ENCODE measurements at places on chromosomes 1 and 21.

GRCh38 chr1:204341380-204341779 lies 18.3 kb downstream of the PLEKHA6 start:
- DNase-seq = no peak

DNA sequence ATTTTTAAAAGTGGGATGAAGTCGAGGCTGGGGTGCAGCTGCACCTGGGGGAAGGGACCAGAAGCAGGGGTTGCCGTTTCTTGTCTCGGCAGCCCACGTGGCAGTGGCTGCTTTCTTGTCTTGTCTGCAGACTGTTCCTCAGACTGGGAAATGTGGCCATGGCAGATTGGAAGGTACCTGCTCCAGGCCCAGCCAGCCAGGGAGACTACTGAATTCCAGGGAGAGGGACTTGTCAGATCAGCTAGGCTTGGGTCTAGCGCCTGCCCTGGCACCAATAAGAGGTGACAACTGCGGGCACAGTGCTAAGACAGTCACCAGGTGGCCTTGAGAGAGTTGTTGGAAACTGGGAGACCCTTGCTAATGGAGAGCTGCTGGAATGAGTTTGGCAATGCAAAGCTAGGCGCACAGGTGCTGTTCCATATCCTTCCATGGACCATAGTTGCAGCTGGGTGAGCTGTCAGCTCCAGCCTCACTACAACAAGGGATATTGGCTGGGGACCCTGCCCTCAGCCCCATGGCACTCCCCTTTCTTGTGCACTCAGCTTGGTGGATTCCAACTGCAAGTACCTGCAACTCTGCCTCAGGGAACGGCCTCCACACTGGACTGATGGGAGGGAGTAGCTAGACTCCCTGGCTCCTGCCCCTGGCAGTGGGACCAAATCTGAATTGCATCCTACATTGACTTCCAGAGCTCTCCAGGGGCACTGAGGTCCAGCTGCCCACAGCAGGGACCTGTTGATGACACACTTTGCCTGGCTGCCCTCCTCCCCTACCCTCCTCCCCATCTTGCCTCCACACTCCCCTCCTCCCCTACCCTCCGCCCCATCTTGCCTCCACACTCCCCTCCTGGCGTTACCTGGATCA lies 9.9 kb upstream of the IL22RA1 start:
- DNase-seq = peak; percentile 37

DNA sequence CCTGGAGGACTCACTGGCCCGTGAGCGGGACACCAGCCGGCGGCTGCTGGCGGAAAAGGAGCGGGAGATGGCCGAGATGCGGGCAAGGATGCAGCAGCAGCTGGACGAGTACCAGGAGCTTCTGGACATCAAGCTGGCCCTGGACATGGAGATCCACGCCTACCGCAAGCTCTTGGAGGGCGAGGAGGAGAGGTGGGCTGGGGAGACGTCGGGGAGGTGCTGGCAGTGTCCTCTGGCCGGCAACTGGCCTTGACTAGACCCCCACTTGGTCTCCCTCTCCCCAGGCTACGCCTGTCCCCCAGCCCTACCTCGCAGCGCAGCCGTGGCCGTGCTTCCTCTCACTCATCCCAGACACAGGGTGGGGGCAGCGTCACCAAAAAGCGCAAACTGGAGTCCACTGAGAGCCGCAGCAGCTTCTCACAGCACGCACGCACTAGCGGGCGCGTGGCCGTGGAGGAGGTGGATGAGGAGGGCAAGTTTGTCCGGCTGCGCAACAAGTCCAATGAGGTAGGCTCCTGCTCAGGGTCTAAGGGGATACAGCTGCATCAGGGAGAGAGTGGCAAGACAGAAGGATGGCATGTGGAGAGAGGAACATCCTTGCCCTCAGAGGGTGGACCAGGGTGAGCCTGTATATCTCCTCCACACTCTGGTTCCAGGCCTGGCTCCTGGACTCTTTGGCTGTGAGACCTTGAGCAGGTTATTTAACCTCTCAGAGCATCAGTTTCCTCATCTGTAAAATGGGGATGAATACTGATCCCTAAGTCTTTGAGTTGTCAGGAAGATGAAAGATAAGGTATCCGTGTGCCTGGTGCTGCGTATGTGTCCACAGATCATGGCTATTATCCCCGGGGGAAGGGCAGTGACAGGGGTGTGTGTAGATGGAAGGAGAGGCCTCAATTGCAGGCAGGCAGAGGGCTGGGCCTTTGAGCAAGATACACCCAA lies 17.2 kb upstream of the SEMA4A start:
- DNase-seq = no peak

DNA sequence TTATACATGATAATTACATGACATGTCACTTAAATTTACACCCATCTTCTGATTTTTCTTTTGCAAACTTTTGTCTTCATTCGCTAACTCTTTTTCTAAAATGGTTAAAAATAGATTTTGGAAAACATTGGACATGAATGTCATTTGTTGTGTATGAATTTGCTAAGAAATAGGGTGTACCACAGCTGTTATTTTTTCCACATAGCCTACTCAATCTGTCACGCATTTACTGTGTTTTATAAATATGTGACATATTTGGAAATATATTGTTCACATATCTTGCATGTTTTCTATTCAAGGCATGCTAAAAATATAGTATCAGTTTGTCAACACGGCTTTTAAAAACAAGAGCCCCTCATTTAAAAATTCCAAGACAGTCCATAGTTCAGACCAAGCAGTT lies 47.9 kb upstream of the TARBP1 start:
- DNase-seq = no peak

DNA sequence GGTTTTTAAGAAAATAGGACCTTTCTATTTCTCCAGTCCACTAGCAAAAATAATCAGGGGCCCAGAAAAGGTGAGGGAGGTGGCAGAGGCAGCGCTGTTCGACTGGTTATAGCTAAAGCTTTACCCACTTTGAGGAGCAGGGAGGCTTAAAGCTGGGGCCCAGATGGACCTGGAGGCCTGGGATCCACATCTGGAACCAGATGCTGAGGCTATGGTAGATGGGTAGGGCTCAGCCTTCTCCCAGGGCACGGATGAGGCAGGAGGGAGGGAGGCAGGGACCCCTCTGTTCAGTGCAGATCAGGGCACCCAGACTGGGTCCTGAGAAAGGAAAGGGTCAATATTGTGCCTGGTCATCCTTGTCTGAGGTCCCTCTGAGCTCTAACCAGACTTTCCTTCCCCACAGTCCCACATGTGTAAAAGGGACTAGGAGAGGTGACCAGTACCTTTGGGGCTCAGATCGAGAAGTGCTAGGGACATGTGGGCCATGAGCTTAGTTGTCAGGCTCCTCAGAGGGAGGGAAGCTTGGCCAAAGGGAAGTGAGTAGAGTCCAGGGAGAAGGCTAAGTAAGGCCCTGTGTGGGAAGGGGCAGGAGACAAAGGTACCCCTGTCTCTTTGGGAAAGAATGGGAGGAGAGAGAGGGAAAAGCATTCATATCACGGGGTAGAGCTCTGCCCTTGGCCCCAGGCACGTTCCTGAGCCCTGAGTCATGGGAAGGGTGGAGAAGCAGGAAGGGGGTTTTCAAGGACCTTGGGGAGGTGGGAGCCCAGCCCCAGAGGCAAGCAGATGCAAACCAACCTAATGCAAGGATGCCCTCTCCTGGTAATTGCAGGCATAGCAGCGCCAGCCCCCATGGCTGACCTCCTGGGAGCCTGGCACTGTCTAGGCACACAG lies 15.4 kb downstream of the LMNA start:
- DNase-seq = peak; percentile 90

- no peak for DNase-seq
These were observed 67.8 kb upstream of the KLHDC7A start for GRCh38 chr1:18412882-18413353.

- no peak for DNase-seq
These were observed 101.0 kb downstream of the KIF26B start for GRCh38 chr1:245255783-245256182.

DNA sequence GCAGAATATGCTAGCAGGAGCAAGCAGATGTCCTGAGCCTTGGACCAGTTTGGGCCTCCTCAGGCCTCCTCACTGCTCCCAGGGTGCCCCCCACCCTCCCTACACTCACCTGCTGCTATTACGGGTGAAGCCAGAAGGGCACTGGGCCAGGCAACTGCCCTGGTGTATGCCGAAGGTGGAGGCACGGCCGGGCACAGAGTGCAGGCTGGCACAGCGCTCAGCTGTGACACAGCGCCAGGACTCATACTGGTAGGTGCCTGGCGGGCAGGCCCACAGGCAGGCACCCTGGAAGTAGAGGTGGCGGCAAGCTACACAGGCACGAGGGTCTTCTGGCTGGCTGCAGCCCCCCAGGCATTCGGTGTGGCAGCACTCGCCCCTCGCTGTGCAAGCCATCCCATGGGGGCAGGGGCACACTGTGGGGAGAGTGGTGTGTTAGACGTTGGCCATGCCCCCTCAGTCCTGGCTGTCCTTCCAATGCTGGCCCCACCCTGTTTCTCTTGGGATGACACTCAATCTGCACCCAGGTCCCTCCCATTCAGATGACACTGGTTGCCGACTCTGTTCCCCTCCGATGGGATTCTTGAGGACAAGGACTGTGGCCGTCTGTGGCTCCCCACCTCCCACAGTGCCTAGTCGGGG lies 7.0 kb downstream of the INSRR start:
- DNase-seq = no peak

- no peak for DNase-seq
These were observed 1.2 kb downstream of the OR2T1 start for GRCh38 chr1:248404024-248404423.

- DNase-seq = no peak
These were observed 305.1 kb downstream of the MATN1 start for GRCh38 chr1:30418061-30418938.

GRCh38 chr1:73781251-73781650 lies 416.7 kb downstream of the LRRIQ3 start:
- no peak for DNase-seq

GRCh38 chr1:8862528-8862927 lies 16.0 kb downstream of the ENO1 start:
- peak; percentile 67 for DNase-seq

DNA sequence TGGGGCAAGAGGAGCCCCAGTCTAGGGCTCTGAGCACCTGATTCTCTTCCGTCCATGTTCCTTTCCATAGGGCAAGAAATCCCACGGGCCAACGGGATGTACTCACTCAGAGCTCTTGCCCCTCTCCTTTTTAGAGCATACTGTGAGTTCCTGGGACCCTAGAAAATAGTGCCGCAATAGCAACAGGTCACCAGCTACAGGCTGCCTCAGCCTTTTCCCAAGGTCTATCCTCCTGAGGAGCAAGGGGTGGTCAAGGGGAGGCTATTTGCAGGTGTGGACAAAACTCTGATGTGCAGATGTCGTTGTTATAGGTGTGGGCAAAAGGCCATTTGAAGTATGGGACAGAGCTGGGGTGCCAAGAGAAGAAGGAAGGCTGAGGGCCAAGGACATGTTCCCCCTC lies 1.6 kb upstream of the QSOX1 start:
- no peak for DNase-seq

- no peak for DNase-seq
These were observed 19.9 kb downstream of the TMPRSS2 start for GRCh38 chr21:41488080-41488479.

- peak; percentile 2 for DNase-seq
These were observed 9.9 kb upstream of the DYRK1A start for GRCh38 chr21:37356706-37357105.

DNA sequence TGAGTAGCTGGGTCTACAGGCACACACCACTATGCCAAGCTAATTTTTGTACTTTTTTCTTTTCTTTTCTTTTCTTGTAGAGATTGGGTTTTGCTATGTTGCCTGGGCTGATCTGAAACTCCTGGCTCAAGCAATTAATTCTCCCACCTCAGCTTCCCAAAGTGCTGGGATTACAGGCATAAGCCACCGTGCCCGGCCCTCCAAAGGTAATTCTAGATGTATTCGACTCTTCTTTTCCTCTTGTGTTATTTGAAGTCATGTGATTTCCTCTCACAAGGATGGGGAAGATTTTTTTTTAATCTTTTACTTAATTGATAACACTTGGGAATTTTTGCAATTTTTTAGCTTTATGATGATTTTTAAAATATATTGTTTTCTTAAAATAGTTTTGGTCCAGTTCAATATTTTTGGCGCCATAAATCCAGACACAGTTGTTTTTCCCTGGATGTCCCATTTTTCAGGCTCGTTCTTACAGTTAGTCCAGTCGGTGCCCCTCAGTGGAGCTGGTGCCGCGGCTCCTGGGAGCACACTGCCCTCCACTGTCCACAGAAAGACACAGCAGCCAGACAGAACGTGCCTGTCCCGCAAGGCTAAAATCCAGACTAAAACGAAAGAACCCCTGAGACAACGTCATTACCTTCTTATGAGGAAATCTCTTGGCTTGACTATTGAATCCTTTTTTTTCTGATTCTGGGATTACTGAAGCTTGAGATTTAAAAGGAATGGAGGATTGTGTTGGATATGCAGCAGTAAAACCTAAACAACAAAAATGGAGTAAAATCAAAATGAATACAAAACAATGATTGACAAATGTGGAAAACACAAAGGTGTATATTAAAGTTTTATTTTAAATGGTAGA lies 22.4 kb downstream of the STPG1 start:
- DNase-seq = peak; percentile 88

DNA sequence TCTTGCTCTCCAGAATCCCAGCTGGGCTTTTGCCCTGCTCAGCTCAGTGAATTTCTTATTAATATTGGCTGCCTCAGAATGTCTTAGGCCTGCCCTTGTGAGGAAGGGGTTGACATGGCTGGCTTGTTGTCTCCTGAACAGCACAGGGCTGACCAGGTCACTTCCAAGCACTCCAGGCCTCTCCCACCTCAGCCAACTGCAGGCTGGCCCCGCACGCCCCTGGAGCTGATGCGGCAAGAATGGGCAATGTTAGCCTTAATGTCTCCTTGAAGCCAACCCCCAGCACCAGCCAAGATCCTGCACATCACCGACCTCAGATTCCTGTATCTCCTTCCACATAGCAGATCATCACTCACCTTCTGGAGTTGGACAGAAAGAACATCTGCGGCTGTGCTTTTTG lies 598.6 kb downstream of the AJAP1 start:
- no peak for DNase-seq

DNA sequence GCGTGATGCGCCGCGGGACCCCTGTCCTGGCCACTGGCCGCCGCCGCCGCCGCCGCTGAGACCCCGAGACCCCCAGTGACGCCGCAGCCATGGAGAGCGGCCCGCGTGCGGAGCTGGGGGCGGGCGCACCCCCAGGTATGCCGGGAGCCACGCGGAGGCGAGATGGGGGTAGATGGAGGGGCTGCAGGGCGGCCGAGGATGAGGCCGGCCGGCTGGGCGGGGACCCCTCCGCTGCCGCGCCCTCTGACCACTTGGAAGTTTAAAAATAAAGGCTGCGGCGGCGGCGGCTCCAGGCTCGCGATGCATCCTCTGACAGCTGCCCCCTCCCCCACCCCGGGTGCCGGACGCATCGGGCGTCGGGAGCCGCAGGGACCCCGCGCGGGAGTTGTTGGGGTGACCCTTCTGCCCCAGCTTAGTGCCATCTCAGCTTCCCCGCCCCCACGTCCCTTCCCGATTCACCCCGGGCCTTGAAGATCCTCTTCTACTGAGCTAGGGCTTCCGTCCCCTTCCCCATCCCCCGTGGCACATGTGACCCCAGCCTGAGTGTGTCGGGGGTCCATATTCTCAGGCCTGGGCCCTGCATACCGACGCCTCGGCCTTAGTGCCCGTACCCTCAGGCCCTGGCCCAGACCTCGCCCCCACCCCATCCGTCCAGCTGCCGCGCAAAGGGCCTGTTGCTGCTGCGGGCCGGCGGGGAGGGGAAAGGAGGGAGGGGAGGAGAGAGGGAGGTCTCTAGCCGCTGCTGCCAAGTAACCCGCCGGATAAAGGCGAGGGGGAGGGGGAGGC lies 562 bp downstream of the MAP7D1 start:
- peak; percentile 81 for DNase-seq

Measured in Karpas-422 (cell line).